ENCODE measurements at places on chromosomes 2 and 18.

- DNase-seq = no peak
- H3K27ac ChIP-seq = no peak overlapping the region
- no peaks in the 10 kb centered on the region for H3K4me1 ChIP-seq
- H3K36me3 ChIP-seq = peaks cover 3% of the 10 kb centered on the region
- H3K27me3 ChIP-seq = no peaks in the 10 kb centered on the region
Observed at GRCh38 chr2:238396663-238397062, 30.1 kb upstream of the ASB1 start.

DNA sequence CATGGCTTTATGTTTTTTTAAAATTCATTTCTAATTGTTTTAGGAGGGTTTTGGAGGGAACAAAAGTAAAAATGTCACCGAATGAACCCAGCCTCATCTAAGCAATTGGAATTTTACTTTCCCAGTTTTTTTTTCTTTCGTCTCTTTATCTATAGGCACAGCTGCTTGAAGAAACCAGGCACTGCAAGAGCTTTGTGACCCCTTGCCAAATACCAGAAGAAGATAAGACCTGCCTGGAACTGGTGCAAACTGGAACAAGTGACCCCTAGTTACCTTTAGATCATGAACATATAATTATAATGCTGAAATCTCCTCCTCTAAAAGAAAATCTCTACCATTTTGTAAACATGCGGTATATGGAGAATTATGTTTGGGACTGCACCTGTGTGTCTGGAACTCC is 100.9 kb downstream of the TSN start:
- peaks cover 24% of the 10 kb centered on the region for H3K27me3 ChIP-seq
- H3K4me1 ChIP-seq = no peaks in the 10 kb centered on the region
- no peak for DNase-seq
- no peaks in the 10 kb centered on the region for H3K36me3 ChIP-seq
- no peak overlapping the region for H3K4me3 ChIP-seq

DNA sequence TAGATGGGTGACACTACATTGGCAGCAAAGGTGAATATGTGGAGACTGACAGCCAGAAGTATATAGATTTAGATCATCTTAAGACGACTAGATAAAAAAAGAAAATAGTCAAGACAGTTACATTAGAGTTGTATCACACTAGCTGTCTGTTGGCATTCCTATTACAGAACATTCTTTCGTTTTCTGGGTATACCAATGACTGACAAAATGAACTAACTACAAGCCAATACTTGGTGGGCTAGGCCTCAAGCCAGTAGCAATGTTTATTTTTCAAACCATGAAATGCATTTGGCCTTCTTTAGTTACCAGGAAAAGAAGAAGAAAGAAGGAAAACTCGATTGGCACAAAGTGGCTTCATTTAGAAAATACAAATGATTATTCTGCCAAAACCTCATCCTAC is 944.9 kb upstream of the ZEB2 start:
- no peak for DNase-seq
- no peak overlapping the region for H3K4me3 ChIP-seq
- no peaks in the 10 kb centered on the region for H3K4me1 ChIP-seq
- no peaks in the 10 kb centered on the region for H3K36me3 ChIP-seq
- H3K27ac ChIP-seq = no peak overlapping the region
- peaks cover 2% of the 10 kb centered on the region for H3K27me3 ChIP-seq

DNA sequence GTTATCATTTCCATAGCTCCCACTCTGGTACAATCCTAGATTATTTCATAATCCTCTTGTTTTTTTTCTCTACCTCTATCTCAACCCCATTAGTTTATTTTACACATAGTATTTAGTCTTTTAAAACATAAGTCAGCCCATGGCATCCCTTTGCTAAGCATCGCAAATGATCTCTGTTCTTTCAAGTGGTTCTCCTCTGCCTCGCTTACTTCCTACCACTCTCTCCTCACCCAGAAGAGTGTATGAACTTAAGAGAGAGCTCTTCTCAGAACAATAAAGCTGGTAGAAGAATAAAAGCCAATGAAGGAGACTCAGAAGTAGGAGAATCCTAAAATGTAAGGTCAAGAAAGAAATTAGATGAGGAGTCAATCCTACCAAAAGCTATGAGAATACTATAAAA is 12.2 kb upstream of the ITPRID2 start:
- peaks cover 6% of the 10 kb centered on the region for H3K27me3 ChIP-seq
- DNase-seq = no peak
- no peak overlapping the region for H3K27ac ChIP-seq
- H3K36me3 ChIP-seq = no peaks in the 10 kb centered on the region
- no peak overlapping the region for H3K4me3 ChIP-seq

DNA sequence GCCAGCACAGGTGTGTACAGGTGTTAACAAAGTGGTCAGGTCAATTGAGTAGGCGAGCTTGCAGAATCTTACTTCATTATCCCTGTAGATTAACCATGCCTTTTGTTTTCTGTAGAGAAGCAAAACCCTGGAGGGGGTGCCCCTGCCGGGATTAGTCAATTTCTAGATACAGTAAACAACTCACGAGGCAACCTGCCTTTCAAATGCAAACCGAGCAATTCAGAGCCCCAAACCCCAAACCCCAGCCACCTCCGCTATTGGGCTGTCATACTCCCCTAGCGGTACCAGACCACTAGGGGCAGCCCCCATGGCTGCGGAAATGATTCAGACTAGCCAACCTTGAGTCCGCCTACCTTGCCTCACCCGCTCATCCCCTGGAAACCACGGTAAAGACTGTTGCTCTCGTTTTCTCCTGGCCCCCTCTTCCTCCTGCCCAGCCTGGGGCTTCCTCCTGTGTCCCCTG is 61.4 kb upstream of the KIF5C start:
- H3K36me3 ChIP-seq = no peaks in the 10 kb centered on the region
- peaks cover 6% of the 10 kb centered on the region for H3K27me3 ChIP-seq
- H3K27ac ChIP-seq = no peak overlapping the region
- DNase-seq = peak; percentile 44

- peaks cover 25% of the 10 kb centered on the region for H3K36me3 ChIP-seq
- H3K27me3 ChIP-seq = no peaks in the 10 kb centered on the region
- peaks cover 8% of the 10 kb centered on the region for H3K4me1 ChIP-seq
- no peak overlapping the region for H3K27ac ChIP-seq
- DNase-seq = no peak
Observed at GRCh38 chr2:33586766-33587165, 12.3 kb downstream of the FAM98A start.

GRCh38 chr18:33960417-33960816 is 264.3 kb downstream of the NOL4 start:
- no peak overlapping the region for H3K4me3 ChIP-seq
- no peaks in the 10 kb centered on the region for H3K4me1 ChIP-seq
- no peak overlapping the region for H3K27ac ChIP-seq
- no peaks in the 10 kb centered on the region for H3K36me3 ChIP-seq
- H3K27me3 ChIP-seq = no peaks in the 10 kb centered on the region

- no peak overlapping the region for H3K4me3 ChIP-seq
- H3K27me3 ChIP-seq = no peaks in the 10 kb centered on the region
- DNase-seq = no peak
- no peak overlapping the region for H3K27ac ChIP-seq
- H3K4me1 ChIP-seq = no peaks in the 10 kb centered on the region
Observed at GRCh38 chr18:21146016-21146415, 34.4 kb upstream of the ROCK1 start.

- peaks cover 71% of the 10 kb centered on the region for H3K4me1 ChIP-seq
- no peaks in the 10 kb centered on the region for H3K27me3 ChIP-seq
- H3K27ac ChIP-seq = no peak overlapping the region
- H3K36me3 ChIP-seq = no peaks in the 10 kb centered on the region
Observed at GRCh38 chr18:13565228-13565627, 161.1 kb downstream of the FAM210A start.

GRCh38 chr2:98269830-98270229 is 76.4 kb upstream of the CNGA3 start:
- no peaks in the 10 kb centered on the region for H3K4me1 ChIP-seq
- H3K27me3 ChIP-seq = peaks cover 12% of the 10 kb centered on the region
- DNase-seq = no peak

DNA sequence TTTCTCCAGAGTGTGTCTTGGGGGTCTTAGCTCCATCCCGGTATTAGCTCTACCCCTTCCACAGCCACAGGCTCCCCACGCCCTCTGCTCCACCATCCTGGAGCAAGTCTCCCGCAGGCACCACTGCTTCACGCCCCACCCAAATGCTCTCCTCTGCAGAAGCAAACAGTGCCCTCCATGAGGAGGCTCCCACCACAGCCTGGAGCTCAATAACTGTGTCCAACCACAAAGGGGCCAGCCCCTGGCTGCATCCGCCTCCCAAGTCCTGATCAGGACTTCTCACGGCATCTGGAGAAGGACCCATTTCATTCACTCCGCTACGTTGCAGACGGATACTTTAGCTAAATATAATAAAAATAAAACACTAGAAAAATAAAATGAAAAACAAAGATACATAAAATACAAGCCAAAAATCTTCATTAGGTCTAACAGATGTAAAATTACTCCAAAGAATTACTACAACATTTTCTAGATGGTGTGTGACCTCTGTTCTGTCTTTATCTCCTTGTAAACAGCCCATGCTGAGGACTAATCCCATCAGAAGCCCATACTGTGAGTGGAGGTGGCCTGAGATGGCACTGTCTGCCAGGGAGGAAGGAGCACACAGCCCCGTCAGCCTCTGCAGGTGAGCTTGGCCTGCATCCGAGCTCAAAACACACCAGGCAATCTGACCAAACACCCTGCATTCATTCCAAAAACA is 210.8 kb upstream of the RAB6C start:
- DNase-seq = no peak
- no peak overlapping the region for H3K27ac ChIP-seq
- no peak overlapping the region for H3K4me3 ChIP-seq
- H3K27me3 ChIP-seq = peaks cover 5% of the 10 kb centered on the region
- H3K36me3 ChIP-seq = no peaks in the 10 kb centered on the region
- no peaks in the 10 kb centered on the region for H3K4me1 ChIP-seq

- H3K27ac ChIP-seq = no peak overlapping the region
- no peak overlapping the region for H3K4me3 ChIP-seq
- H3K4me1 ChIP-seq = peaks cover 13% of the 10 kb centered on the region
- H3K27me3 ChIP-seq = no peaks in the 10 kb centered on the region
- DNase-seq = no peak
Observed at GRCh38 chr2:27915191-27915590, 24.7 kb downstream of the BABAM2 start.

- H3K27ac ChIP-seq = no peak overlapping the region
- peaks cover 31% of the 10 kb centered on the region for H3K27me3 ChIP-seq
- peaks cover 2% of the 10 kb centered on the region for H3K36me3 ChIP-seq
- DNase-seq = no peak
- H3K4me3 ChIP-seq = no peak overlapping the region
Observed at GRCh38 chr18:44805176-44805575, 124.5 kb downstream of the SETBP1 start.

DNA sequence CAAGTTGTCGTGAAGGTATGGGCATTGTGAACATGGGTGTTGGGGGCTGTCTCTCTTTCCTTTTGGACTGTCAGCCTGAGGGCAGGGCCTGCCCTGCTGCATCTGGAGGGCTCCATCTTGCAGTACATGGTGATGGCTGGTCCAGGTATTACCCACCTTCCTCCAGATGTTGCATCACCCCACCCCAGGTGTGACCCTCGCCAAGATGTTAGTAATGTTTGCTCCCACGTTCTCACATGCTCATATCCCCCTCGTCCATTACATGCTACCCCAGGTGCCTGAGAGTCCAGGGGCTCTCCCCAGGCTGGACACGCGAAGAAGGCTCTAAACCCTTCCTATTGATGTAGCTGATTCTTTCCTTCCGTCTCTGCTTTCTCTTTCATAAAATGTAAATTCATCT is 13.9 kb downstream of the ZAP70 start:
- DNase-seq = no peak
- no peaks in the 10 kb centered on the region for H3K27me3 ChIP-seq
- peaks cover 56% of the 10 kb centered on the region for H3K4me1 ChIP-seq
- H3K27ac ChIP-seq = peak overlapping the region; percentile 78
- peaks cover 75% of the 10 kb centered on the region for H3K36me3 ChIP-seq

DNA sequence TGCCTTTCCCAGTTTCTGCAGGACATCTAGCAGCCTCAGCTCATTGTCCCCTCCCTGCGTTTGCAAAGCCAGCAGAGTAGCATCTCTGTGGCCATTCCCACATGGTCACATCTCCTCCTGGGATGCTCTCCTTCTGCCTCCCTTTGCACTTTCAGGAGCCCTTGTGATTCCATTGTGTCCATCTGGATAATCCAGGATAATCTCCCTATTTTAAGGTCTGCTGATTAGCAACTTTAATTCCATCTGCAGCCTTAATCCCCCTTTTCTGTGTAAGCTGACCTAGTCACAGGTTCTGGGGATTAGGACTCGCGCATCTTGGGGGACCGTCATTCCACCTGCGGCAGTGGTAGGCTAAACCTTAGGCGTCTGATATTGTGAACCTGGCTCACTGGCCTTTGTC is 70.7 kb downstream of the NEDD4L start:
- no peaks in the 10 kb centered on the region for H3K36me3 ChIP-seq
- peaks cover 5% of the 10 kb centered on the region for H3K4me1 ChIP-seq
- H3K27ac ChIP-seq = no peak overlapping the region
- H3K4me3 ChIP-seq = no peak overlapping the region
- DNase-seq = no peak

DNA sequence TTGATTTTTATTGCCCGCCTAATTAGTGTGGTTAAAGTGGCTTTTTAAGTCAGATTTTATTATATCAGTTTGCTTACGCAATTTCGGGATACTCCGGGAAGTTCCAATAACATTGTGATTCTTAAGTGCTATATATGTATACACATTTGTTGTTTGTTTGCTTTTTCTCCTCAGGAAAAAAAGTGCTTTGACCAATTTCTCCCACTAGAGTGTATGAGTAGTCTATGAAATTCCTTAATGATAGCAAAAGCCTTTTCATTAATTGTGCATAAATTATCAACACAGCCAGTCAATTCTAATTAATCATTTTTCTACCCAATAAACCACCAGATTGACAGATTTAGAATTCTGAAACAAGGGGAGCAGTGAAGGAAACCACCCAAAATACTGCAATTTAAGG is 172.2 kb downstream of the DPP10 start:
- H3K4me3 ChIP-seq = no peak overlapping the region
- H3K36me3 ChIP-seq = no peaks in the 10 kb centered on the region
- H3K27ac ChIP-seq = no peak overlapping the region

DNA sequence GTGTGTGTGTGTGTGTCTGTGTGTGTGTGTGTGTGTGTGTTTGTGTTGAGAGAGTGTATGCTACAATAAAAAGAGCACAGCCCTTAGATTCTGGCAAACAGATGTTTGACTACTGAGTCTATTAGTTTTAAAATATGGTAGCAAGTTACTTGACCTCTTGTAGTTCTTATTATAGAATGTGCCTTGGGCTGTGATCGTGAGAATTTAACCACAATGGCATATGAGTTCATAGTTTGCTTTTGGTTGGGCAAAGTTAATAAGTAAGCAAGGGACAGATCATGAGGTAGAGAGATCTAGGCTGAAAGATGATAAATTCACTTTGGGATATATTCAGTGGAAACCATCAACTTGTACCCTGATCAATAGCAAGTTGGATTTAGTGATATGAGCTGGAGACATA is 334.3 kb upstream of the VWC2L start:
- no peak for DNase-seq
- H3K36me3 ChIP-seq = no peaks in the 10 kb centered on the region
- no peak overlapping the region for H3K4me3 ChIP-seq
- no peak overlapping the region for H3K27ac ChIP-seq
- H3K4me1 ChIP-seq = no peaks in the 10 kb centered on the region
- no peaks in the 10 kb centered on the region for H3K27me3 ChIP-seq

GRCh38 chr2:234796045-234796591 is 155.7 kb upstream of the SH3BP4 start:
- no peak overlapping the region for H3K4me3 ChIP-seq
- no peaks in the 10 kb centered on the region for H3K4me1 ChIP-seq
- no peak for DNase-seq
- peaks cover 14% of the 10 kb centered on the region for H3K27me3 ChIP-seq

Data from activated naive CD4-positive, alpha-beta T cell treated with anti-CD3 and anti-CD28 coated beads for 36 hours (primary cell).